ENCODE measurements at places on chromosomes 1 and 21. TPM values are rescaled to one million over a fixed set of nuclear protein-coding genes. Genes with fewer than 3 reads are reported as not detected.
A peak's percentile ranks its signal among the peaks of the same experiment; 100 is the strongest.

GRCh38 chr1:55235722-55236121 lies 20.6 kb upstream of the USP24 start:
- H3K27me3 ChIP-seq: no peaks in the 10 kb centered on the region
- H3K4me1 ChIP-seq: peaks cover 4% of the 10 kb centered on the region
- no peaks in the 10 kb centered on the region for H3K36me3 ChIP-seq
- DNase-seq: peak; percentile 85
- H3K4me3 ChIP-seq: no peak overlapping the region

DNA sequence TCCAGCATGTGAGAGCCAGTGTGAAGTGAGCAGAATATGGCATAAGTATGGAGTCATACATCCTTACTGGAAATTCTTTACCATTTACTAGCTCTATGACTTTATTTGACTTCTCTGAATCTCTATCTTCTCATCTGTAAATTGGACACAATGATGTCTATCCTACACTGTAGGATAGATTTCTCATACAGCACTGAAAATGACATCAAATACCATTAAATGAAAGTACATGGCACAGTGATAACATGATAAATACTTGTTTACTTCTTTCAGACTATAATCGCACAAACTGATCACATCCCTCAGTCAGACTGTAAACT lies 1.3 kb upstream of the CTTNBP2NL start:
- H3K27me3 ChIP-seq: no peaks in the 10 kb centered on the region
- peaks cover 11% of the 10 kb centered on the region for H3K4me1 ChIP-seq
- peak overlapping the region; percentile 99 for H3K27ac ChIP-seq
- peak overlapping the region; percentile 36 for H3K4me3 ChIP-seq
- DNase-seq: no peak
- no peaks in the 10 kb centered on the region for H3K36me3 ChIP-seq

DNA sequence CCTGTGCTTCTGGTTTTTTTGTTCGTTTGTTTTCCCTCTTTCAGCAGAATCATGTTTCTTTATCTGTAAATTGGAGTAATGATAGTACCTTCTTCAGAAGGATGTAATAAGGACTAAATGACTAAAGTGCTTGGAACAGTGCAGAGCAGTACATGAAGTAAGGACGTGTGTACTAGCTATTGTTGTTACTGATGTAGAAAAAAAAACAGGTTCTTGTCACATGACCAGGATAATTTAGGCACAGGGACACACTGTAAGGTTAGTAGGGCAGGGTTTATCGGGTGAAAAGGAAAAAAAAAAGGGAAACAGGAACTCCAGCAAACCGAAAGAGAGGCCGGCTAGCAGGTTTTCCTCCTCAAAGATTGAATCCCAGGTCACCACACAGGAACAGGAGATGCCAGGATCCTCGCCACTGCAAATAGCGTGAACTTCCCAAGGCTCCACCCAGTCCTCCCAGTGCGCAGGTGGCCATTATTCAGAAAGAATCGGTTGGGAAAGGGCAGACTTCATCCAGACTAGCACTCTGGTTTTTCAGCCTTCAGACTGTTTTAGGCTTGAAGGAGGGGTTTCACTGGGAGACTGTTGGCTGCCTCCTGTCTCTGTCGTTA lies 63.8 kb upstream of the PRRC2C start:
- no peak overlapping the region for H3K27ac ChIP-seq
- H3K4me3 ChIP-seq: no peak overlapping the region
- peaks cover 3% of the 10 kb centered on the region for H3K4me1 ChIP-seq
- no peak for DNase-seq
- H3K36me3 ChIP-seq: no peaks in the 10 kb centered on the region

GRCh38 chr1:226100436-226101391 lies 38.2 kb downstream of the H3-3A start:
- peak; percentile 81 for DNase-seq
- H3K27me3 ChIP-seq: peaks cover 4% of the 10 kb centered on the region
- H3K36me3 ChIP-seq: no peaks in the 10 kb centered on the region
- no peak overlapping the region for H3K27ac ChIP-seq

Gene IGSF21
- total RNA-seq: not detected

Data from IMR-90 (cell line).